Stimulated activated CD8-positive, alpha-beta memory T cell treated with anti-CD3 and anti-CD28 coated beads, Interleukin-12 subunit alpha, Interleukin-12 subunit beta, amount 100 ng/mL, for 1 hour (primary cell): ENCODE measurements at places on chromosomes 5 and 9.

DNA sequence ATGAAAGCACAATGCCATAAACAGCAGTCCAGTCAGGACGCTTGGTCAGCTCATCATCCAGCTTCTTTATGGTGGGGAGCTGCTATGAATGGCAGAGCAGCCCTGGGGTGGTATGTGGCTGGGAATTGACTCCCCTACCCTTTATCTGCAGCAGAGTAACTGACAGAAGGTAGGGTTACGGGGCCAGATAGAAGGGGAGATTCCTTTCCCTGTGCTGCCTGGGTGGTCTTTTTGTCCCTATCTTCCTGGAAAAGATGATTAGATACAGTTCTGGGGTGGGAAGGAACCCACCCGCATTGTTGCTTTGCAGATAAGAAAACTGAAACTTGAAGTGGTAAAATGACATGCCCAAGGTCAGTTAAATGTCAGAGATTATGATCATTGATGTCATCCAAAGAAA lies 405.5 kb downstream of the ARHGEF28 start:
- DNase-seq: no peak

DNA sequence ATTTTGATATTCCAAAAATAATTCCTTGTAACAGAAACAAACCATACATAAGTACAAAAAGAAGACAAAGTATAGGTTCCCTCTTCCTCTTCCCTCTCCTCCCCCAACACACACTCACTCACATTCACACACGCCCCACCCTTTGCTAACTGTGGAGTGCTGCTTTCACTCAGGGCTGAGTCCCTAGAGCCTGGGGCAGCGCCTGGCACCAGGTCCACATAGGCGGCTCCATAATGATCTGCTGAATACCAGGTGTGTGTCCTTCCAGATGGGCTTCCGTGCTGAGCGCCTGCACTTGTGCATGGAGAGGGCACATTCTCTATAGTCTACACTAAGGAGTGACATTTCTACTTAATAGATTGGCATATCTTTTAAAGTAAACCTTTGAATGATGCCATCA lies 3.7 kb downstream of the SEMA4D start:
- DNase-seq: no peak

DNA sequence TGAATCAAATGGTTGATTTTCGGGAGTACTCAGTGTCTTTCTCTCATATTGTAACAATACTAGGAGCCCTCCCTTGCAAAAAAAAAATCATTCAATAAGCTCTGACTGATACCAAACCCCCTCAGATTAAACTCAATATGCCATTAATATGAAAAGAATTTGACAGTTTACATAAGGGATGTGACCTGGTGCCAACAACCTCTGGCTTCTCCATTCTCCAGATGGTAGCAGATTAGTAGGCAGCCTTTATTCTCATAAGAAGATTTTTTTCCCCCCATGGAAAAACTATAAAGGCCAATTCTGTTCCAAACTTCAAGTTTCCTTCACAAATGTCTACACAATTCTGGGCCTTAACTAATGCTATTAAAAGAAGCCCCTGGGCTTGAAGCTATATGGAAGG lies 96.5 kb downstream of the EFNA5 start:
- no peak for DNase-seq

DNA sequence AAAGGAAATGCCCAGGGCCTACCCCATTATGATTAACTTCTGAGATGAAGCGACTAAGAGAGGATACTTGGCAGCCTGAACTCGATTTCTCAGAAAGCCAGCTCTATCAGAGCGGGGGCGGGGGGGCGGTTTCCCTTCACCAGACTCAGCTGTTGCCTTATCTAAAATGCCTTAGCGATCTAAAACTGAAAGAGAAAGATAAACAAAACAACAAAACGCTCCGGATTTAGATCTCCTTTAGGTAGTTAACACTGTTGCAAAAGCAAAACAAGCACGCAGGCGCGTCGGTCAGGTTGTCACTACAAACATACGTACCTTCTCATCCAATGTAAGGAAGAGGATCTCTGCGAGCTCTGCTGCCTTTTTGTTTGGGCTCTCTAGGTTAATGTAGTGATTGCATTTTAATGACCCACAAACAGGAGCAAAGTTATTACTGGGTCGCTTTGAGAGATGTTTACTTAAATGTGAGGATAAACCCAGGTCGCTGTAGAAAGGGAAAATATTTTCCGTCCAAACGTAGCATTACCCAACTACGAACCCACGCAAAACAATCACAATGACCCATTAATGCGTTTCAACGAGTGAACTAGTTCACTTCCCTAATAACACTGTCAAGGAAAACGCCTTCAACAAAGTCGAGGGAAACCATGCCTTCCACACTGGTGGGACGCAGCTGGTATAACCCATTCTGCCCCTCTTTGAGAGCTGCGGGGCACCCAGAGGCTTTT lies 982 bp downstream of the EPB41L4A start:
- no peak for DNase-seq

GRCh38 chr5:127925916-127926315 lies 157.7 kb upstream of the SLC12A2 start:
- DNase-seq: no peak

GRCh38 chr9:126123927-126124326 lies 202.7 kb upstream of the MVB12B start:
- DNase-seq: no peak

DNA sequence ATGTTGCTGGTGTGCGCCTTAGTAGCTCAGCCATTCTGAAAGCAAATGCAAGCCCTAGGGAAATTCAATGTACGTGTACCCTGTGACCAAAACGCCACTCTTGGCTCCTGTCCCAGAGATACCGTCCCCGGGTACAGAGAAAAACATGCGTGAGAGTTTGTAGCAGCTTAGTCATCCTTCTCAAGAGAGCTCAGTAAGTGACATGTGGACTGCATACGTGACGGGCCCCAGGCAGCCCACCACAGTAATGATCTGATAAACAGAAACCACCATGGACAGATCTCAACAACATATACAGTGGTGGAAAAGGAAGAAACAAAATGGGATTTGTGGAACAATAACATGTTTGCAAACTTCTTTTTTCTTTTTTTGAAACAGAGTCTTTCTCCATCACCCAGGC lies 45.1 kb downstream of the S1PR3 start:
- DNase-seq: no peak

- no peak for DNase-seq
Measured at GRCh38 chr5:21263361-21263760, 1275.4 kb upstream of the CDH18 start.

GRCh38 chr5:107391787-107392186 lies 278.9 kb downstream of the EFNA5 start:
- no peak for DNase-seq

DNA sequence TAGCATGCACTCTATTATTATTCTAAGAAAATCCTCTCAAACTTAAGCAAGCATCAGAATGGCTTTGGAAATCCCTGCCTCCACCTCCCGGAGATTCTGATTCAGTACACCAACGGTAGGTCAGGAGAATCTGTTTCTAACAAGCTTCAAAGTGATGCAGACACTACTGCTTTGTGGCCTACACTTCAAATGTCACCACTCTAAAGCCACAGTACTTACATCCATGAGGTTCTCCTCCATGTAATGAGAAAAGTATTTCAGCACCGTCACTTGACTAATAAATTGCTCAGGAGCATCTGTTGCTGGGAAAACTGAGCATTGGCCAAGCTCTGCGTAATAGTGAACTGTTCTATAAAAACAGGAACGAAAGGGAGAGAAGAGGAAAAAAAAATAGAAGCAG lies 4.8 kb downstream of the PLK2 start:
- DNase-seq: no peak

DNA sequence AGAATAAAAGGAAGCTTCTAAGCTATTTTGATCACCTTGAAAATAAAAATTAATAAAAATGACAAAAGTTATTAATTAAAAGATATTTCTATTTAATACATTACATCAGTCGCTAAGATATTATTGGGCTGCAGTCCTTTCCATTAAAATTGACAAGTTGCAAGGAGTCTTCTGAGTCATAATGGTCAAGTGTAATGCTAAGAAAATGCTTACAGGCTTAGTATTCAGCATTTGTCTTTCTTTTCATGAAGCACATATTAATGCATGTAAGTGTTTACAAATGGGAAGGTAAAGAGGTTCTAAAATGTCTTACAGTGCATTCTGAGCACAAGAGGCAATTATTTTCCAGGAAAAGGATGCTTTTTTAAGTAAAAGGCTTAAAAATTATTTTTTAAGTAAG lies 17.3 kb downstream of the SPINK9 start:
- DNase-seq: no peak

- DNase-seq: no peak
Measured at GRCh38 chr9:123300554-123300953, 32.2 kb upstream of the STRBP start.

DNA sequence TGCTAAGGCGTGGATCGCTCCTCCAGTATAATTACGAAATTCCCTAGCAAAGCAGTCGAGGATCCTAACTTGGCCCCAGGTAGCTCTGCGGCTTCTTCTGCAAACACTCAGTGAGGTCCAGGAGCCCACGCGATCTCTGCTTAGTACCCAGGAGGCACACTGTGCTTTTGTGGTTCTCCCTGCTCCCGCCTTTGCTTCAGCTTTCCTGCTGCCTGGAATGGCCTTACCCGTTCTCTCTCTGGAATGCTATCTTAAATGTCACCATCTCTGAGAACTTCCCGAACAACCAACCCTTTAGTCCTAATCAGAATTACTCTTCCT lies 639 bp downstream of the INVS start:
- no peak for DNase-seq

DNA sequence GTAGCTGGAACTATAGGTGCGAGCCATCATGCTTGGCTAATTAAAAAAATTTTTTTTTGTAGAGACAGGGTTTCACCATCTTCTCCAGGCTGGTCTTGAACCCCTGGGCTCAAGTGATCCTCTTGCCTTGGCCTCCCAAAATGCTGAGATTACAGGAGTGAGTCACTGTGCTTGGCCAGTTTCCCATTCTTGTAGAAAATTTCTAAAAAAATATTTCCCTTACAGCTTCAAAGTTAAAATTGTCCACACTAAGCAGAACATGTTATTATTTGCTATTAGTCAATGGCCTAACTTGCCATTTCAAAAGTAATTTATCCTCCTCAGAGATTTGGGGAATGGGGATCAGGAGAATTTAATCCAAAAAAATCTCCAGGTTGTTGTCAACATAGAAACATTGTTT lies 40.1 kb downstream of the SLC38A9 start:
- DNase-seq: no peak

DNA sequence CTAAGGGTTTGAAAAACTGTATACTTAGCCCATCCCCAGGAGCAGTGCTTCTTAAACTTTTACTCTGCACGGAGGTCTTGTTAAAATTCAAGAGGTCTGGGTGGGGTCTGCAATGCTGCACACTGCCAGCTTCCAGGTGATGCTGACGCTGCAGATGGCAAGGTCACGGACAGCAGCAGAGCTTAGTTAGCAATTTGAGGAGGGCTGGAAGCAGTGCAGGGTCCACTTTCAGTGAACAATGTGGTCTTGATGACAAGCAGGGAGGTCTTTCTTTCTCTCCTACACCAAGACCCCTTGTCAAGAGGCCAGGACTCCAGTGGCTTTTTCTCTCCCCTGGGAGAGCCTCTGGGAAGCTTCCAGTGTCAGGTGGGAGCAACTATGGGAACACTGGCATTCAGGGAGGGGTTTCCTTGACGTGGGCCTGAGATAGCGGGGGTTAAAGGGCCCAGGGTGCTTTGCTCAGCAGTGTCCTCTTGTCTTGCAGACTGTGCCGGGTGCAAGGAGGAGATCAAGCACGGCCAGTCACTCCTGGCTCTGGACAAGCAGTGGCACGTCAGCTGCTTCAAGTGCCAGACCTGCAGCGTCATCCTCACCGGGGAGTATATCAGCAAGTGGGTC lies 65.0 kb upstream of the AFAP1L1 start:
- DNase-seq: no peak

DNA sequence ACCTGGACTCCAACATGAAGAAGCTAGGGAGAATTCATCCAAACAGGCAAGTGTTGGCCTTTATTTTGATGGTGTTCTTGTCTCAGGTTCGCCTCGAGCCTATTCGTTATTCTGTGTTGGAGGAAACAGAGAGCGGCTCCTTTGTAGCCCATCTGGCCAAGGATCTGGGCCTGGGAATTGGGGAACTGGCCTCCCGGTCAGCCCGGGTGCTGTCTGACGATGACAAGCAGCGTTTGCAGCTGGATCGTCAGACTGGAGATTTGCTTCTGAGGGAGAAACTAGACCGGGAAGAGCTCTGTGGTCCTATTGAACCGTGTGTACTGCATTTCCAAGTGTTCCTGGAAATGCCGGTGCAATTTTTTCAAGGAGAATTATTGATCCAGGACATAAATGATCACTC lies 367 bp downstream of the PCDHB4 start:
- no peak for DNase-seq

DNA sequence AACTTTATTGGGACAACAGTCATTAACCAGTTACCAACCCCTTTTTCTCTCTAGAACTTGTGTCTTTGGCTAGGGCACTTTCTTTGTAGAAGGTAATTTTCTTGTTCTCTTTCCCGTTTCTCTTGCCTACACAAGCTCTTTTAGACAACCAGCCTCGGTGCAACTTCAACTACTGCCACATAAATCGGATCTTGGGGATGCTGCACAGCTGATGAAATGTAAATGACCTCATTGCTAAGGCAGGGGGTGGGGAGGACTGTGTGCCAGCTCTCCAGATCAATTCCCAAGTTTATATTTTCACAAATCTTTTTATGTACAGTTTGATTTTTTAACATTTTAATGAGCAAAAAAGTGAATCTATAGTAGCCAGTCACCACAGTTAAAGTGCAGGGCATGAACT lies 157.6 kb downstream of the DENND1A start:
- no peak for DNase-seq

GRCh38 chr5:9850456-9850855 lies 220.3 kb upstream of the TAS2R1 start:
- DNase-seq: no peak

DNA sequence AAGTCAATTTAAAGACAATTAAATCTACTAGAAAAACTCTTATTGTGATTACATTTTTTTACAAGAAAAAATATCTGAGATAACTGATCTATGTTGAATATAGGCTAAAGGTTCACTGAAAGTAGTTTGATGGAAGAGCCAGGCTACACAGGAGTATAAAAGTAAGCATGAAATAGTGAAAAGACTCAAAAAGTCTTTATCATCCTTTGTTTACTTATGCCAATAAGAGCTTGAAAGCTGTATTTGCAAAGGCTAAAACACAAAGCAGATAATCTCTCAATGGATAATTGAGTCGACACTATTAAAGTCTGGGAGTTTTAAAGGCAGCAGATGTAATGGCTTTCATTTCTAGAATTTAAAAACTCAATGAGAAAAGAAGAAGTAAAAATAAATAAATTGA lies 42.0 kb downstream of the SSBP2 start:
- no peak for DNase-seq

DNA sequence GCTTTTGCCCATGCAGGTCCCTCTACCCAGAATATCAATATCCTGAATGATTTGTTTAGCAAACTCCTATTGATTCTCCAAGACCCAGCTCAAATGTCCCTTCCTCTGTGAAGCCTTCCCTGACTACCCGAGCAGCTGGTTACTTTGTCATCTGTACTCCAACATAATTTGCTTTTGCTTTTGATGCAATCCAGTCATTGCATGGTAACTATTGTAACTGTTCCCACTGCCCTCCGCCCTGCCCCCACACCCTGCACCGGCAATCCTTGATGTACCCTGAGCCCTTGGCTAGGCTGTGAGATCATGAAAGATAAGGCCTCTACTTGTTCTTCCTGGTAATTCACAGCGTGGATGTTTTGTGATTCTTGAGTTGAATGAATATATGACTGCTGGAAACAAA lies 119.9 kb upstream of the BOD1 start:
- DNase-seq: no peak
